ENCODE measurements at places on chromosomes 7 and 10.

- no peak for DNase-seq
Observed at GRCh38 chr7:99440195-99440594, 1.5 kb downstream of the CPSF4 start.

GRCh38 chr7:21169667-21170580 is 258.0 kb upstream of the SP4 start:
- no peak for DNase-seq

DNA sequence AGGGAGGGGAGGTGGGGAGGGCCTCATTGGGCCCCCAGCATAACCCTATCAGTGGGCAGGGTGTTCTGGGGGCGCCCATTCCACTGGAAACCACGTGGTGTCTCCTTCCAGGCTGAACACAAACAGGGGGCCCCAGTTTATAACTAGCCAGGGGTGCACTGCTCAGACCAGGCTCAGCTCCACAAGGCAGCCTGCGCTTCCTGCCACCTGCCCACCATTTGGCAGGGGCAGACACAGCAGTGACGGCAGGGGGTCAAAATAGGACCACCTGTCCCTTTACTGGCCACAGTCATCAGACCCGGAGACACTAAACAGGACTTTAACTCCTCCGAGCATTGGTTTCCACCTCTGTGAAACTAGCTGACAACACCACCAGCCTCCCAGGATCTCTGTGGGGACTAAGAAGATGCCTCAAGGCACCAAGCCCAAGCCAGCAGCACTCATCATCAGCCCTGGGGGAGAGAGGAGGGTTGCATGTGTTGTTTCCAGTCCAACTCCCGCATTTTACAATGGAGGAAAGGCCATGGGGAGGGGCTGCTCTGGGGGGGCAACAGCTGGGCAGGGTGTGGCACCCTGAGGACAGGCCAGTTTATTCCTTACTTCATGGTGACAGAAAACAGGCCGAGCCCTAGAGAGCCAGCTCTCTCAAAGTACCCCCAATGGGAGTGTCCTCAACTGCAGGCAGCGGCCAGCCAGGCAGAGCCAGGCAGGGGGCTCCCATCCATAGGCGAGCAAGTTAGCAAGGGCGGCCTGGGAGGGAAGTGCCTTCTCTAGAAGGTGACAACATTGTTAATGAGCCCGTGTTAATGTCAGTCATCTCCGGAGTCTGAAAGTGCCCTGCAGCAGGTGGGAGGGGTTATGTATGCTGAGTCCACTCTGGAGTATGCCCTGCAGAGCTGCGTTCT is 127.6 kb downstream of the TNS3 start:
- no peak for DNase-seq

DNA sequence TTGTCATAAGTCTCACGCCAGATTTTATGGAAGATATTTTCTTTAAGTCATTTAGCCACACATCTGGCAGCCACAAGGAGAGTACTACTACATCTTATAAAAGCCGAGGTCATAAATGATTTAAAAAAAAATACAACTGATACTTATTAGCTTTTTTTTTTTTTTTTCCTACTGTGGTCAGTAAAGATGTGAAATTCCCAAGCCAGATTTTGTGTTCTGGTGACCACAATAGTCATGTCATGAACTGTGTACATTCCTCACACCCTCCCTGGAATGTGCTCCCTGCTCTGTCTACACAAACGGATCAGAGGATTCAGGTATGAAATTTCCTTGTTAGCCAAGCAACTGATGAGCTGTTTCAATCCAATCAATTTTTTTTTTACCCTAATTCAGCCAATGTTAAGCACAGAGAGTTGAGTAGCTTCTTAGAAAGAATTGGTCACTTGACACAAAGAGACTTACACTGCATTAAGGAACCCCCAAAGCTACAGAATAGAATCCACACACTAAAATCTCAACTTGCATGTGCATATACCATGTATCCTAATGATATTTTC is 54.7 kb downstream of the CHRM2 start:
- no peak for DNase-seq

DNA sequence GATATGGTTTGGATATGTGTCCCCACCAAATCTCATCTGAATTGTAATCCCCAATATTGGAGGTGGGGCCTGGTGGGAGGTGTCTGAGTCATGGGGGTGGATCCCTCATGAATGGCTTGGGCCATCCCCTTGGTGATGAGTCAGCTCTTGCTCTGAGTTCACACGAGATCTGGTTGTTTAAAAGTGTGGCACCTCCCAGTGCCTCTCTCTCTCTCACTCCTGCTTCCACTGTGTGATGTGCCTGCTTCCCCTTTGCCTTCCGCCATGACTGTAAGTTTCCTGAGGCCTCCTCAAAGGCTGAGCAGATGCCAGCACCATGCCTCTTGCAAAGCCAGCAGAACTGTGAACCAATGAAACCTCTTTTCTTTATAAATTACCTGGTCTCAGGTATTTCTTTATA is 4.8 kb upstream of the GCK start:
- peak; percentile 54 for DNase-seq

GRCh38 chr7:5094641-5095040 is 49.0 kb downstream of the RBAK start:
- no peak for DNase-seq

DNA sequence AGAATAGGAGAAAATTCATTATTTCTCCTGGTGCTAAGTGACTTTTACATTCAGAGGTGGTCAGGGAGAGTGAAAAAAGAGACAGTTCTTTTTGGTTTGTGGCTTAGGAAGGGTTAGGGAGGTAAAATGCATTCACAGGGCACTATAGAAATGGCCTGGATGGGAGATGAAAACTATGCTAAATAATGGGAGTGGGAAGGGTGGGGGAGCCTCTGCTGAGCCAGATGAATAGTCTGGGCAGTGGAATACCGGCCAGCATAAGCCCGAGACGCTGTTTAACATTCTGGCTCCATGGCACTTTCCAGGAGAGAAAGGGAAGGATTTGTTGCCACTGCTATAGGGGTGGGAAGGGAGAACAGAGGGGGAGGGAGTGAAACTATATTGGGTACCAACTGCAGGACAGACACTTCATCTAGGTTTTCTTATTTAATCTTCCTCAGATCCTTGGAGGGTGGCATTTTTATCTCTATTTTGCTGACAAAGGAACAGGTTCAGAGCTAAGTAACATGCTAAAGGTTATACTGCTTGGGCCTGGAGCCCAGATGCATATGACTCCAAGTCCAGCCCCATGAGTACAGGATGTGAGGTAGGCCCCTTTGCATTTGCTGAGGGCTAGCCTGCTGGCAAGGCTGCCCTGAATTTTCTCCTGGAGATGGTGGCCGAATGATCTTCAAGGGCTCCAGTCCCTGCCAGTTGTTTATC is 372.4 kb downstream of the CCSER2 start:
- no peak for DNase-seq

DNA sequence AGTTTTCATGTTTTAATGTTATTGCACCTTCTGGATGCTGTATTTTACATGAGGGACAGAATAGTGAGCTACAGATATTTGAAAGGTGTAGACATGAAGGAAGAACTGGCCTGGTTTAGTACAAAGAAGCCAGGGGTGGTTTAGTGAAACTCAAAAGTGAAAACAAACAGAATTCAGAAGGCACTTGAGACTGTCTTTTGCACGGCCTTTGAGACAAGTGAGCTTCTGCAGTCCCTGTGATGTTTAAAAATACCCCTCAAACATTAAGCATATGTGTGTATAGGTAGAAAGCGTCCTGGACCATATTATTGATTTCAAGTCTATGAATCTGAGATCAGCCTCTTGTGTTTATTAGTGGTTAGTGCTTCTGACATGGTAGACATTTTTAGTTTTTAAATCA is 118.9 kb downstream of the CDK14 start:
- no peak for DNase-seq

DNA sequence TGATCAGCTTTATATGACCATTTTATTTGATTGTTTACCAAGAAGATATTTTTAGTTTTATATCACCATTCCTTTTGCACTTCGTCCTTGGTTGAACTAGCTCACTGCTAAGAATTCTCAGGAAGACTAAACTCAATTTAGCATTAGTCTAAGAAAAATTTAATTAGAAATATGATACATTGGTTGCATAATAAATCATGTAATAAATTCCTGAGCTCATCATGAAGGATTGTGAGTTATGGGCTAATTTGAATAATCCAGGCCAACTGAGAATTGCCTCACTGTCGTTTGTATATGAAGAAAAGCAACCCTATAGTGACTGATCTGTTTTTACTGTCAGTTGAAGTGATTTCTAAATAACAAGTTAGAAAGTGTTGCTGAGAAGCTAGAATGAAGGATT is 725.5 kb downstream of the DNAJB9 start:
- DNase-seq: no peak

DNA sequence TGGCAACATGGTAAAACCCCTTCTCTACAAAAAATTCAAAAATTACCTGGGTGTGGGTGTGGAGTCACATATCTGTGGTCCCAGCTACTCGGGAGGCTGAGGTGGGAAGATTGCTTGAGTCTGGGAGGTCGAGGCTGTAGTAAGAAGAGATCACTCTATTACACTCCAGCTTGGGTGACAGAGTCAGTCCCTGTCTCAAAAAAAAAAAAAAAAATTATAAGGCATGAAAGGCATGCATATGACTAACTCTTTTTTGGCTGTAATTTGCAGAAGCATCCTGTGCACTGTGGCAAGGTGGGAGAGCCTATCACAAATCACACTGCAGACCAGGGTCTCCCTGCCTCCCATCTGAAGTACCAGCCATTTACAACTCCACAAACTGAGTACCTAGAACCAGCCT is 14.1 kb upstream of the MYPN start:
- DNase-seq: no peak

GRCh38 chr7:134777470-134777869 is 2.0 kb upstream of the CALD1 start:
- no peak for DNase-seq

DNA sequence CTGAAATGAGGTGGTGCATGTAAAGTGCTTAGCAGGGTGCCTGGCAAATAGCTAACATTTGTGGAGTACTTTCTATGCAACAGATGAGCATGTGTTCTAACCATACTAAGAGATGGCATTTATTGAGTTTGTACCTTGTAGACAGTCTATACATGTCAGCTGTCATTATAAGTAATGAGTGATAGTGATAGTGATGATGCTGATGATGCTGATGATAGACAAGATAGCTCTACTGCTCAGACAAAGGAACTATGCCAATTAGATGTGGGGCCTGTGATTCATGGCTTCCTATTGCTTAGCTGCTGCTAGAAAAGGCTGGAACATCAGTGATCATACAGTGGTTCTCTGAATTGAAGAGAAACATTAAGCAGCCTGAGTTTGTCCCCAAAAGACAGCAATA is 585.8 kb downstream of the KCNMA1 start:
- DNase-seq: no peak

DNA sequence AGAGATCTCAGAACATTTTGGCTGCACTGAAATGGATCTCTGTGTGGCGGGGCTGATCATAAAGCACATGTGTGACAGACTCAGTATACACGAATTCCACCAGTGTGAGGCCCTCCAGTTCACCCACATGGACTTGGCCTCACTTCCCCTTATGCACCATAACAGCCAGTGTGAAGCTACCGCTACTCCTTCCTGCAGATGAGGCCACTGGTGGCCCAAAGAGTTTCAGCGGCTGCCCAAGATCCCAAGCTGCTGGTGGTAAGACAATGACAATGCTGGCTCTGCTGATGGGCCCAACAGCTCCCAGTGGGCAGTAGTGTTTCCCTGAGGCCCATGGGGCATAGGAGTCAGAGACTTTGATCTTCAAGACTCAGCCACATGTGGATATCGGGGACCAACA is 21.0 kb upstream of the C10orf71 start:
- no peak for DNase-seq

DNA sequence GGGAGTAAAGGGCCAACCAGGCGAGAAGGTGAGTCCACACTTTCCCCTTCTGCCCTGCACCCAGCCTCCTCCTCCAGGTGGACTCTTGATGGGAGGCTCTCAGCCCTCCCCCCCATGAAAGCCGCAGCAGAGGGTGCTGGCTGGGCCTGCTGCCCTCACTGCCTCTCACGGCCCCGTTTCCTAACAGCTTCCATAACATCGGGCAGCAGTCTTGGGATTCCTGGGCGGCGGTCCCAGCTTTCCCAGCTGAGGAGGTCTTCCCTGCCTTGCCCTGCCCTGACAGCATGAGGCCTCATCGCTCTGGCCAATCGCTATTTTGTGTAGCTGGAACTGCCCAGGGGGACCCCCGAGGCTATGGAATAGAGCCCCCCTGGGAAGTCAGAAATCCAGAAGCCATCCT is 76.3 kb downstream of the COL13A1 start:
- no peak for DNase-seq
